Activated T-helper 1 cell treated with anti-CD3 and anti-CD28 coated beads, Interleukin-12 subunit alpha, Interleukin-12 subunit beta, Interleukin-2, Interleukin-4 antibody, amounts not matched to agents 30 ng/mL and 10 ng/mL and 1 ng/mL, durations not matched to agents 14 hours and 24 hours and 36 hours (primary cell): ENCODE measurements at places on chromosomes 2 and 18. TPM values are rescaled to one million over a fixed set of nuclear protein-coding genes. Genes with fewer than 3 reads are reported as not detected.

The ZSWIM2 gene
- total RNA-seq: not detected in 2 replicates

The HOXD13 gene
- not detected in 2 replicates for total RNA-seq

The RAPGEF4 gene
- total RNA-seq: 0.31 and 0.42 TPM in 2 replicates

The SERPINB5 gene
- not detected in 2 replicates for total RNA-seq

The ZAP70 gene
- total RNA-seq: 302 and 313 TPM in 2 replicates

The CNGA3 gene
- total RNA-seq: not detected in 2 replicates
